ENCODE measurements at places on chromosomes 11 and 22.

GRCh38 chr11:76613901-76614300, 56.6 kb downstream of the LRRC32 start:
- DNase-seq: no peak

GRCh38 chr22:19799322-19800190, 39.0 kb downstream of the TBX1 start:
- DNase-seq: no peak

- no peak for DNase-seq
Observed at GRCh38 chr11:824292-824880, 3.3 kb upstream of the CRACR2B start.

- DNase-seq: no peak
Observed at GRCh38 chr11:19291064-19291463, 50.3 kb upstream of the E2F8 start.

DNA sequence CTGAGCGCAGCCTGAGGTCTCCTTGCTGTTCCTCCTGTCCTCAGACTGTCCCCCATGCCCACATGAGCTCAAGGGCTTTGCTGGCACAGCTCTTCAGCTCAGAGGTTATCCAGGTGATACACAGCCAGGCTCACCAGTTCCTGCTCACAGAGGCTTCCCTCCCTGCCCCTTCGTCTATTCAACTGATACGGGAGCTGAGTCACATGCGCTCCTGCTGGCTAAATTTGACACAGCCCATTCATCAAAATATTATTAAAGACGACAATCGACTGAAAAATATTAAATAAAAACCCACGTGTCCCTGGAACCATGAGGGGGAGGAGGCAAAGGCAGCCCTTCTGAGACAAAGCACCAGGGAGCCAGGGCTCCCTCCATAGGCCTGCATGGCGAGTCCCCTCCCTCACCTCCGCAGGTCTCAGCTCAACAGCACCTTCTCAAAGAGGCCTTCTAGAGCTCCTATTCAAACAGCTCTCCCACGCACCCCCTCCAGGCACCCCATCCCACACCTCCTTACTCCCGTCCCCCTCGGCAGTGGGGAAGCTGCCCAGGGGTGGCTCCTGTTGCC, 40.5 kb downstream of the DUSP8 start:
- no peak for DNase-seq

DNA sequence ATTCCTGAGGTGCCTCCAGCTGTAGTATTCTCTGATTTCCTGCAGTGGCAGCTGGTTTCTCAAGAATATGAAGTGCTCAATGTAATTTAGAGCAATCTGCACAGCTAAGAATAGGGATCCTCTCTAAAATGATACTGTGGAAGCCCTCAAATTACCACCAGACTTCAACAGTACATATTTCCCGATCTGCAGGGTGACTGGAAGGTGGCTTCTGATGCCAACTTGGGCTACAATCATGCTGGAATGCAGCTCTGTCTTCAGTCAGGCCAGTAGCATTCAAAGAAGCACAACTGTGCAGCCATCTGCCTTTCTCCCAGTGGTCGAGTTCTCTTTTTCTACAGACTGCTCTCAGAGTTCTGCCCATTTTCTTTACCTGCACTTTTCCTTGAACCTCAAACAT, 55.5 kb upstream of the CD5 start:
- DNase-seq: no peak

DNA sequence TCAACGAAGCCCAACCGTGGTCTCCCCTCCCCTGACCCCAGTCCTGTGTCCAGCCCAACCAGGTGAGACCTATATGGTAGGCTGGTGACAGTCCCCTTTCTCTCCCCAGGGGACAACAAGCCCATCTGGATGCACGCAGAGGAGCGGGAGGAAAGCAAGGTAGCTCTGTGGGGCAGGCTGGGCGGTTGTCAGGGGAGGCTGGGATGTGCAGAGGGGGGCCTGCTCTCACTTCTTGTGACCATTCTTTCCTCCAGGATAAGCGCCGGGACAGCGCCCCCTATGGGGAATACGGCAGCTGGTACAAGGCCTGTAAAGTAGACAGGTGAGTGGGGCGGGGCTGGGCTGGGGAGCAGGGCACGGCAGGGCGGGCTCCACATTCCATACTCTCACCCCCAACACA, 3.5 kb upstream of the RAB1B start:
- DNase-seq: no peak

DNA sequence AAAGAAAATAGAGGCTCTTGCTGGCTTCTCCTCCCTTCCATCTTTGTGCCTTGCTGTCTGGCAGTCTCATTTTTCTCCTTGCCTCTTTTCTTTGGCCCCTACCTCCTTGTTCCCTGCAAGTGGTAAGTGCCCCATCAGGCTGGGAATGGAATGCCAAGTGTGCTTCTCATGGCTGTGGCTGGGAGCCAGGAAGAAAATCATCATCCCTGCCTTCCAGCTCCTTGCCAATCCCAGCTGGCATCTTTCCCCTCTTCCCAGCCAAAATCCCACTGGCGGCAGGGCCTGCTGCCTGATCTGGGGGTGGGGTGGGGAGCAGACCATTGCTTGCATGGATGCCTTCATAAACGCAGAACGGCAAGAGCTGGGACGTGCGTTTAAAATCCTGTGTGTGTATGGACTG, 27.0 kb upstream of the SLC25A18 start:
- no peak for DNase-seq

- peak; percentile 93 for DNase-seq
Observed at GRCh38 chr11:747158-748006, at the start of gene TALDO1. Gene TALDO1, plus strand, starts transcription at chr11:747464. Its CDS starts 18 bp downstream, at chr11:747482.

- DNase-seq: no peak
Observed at GRCh38 chr22:31286360-31287255, 5.7 kb downstream of the PIK3IP1 start.

GRCh38 chr11:129722529-129722928, 93.1 kb upstream of the TMEM45B start:
- DNase-seq: no peak

- DNase-seq: no peak
Observed at GRCh38 chr11:62295504-62295903, 3.4 kb downstream of the SCGB1D4 start.

- DNase-seq: no peak
Observed at GRCh38 chr11:27391331-27392015, 28.5 kb upstream of the CCDC34 start.

DNA sequence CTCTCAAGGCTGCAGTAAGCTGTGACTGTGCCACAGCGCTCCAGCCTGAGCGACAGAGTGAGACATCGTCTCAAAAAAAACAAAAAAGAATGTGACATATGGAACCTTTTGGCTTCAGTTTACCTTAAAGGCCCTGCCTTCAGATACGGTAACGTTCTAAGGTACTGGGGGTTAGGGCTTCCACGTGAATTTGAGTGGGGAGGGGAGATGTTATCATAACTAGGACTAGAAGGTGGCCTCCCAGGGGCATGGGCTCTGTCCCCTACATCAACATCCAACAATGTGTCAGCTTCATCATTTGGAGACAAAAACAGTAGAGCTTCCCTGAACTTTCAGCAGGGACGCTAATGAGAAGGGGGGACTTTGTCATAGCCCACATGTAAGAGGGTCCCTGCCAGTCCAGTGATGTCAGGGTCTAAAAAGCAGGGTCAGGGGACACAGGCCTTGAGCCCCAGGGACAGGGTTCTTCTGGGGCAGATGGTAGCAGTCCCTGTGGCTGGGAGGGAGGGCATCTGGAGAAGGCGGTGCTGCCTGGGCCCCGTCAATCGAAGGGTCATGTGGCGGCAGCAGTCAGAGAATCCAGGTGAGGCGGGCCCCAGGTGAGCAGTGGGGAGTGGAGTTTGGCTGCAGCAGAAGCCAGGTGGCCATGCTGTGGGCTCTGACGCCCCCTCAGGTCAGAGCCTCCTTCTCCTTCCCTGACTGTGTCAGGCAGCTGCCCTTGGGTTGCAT, 79.8 kb downstream of the BCR start:
- no peak for DNase-seq
